ENCODE measurements at places on chromosomes 2 and 18.

DNA sequence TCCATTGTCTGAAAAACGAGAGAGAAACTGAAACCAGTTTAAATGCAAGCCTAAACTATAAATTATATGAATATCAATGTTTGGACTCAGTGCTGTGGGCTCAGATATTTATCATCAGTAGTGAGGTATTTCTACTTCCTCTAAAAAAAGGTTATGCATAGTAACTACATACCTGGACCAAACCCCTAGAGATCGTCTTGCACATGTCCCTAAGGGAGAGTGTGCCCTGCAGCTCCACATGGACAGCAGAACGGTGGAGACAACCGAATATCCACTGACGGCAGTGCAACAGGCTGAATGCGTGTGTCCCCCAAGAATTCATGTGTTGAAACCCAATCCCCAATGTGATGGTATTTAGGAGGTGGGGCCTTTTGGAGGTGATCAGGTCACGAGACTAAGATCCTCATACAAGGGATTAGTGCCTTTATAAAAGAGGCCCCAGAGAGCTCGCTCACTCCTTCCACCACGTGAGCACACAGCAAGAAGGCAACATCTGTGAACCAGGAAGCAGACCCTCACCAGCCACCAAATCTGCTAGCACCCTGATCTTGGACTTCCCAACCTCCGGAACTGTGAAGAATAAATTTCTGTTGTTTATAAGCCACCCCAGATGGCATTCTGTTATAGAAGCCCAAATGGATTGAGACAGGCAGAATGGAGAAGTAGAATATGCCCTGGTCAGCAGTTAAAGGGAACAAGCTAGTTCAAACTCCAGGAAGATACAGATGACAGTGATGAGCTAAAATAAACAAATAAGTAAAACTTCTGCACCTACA is 208.4 kb downstream of the ANAPC1 start:
- no peak for DNase-seq

DNA sequence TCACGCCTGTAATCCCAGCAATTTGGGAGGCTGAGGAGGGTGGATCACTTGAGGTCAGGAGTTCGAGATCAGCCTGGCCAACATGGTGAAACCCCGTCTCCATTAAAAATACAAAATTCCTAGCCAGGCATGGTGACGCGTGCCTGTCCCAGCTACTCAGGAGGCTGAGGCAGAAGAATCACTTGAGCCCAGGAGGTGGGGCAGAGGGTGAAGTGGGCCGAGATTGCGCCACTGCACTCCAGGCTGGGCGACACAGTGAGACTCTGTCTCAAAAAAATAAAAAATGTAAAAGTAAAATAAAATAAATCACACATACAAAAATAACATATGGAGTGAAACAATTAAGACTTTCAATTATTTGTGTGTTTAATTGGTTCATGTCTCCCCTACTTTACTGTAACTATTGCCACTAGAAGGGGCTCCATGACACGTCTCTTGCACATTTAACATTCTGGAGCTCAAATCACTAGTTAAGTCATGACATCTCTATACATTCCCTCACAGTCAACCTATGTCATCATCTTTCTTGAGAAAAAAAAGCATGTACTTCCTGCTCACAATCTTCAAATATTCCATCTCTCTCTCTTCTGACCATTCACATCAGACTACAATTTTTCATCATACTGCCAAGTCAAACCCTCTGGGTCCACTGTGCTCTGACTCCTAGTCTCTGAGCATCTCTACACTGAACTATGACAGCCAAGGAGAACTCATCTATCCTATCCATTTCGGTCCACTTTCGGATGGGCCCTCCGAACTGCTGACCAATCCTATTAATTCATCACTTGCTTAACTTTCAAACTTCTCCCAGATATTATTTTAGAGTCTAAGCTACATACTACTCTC is 6.7 kb downstream of the GFPT1 start:
- no peak for DNase-seq

GRCh38 chr18:44837482-44838180 is 156.9 kb downstream of the SETBP1 start:
- no peak for DNase-seq

DNA sequence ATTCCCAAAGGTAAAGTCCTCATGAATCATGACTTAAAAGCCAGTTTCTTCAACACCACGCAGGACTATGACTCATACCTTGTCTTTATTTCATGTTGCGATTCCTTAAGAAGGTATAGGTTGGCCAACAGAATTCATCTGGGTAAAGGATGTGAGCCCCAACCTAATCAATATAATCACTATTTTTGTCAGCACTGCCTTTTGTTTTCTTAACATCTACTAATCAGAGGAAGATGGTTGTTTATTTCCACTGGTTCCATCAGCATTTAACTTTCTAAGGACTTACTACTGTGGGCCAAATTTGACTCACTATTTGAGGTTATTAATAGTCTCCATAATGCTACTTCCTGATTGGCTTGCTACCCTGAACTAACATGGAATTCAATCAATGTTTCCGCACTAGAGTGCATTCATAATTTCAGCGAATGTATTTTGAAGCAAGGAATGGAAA is 78.6 kb downstream of the SCG2 start:
- DNase-seq, result no peak

GRCh38 chr2:118841450-118841827 is 6.0 kb downstream of the EN1 start:
- DNase-seq, result no peak

DNA sequence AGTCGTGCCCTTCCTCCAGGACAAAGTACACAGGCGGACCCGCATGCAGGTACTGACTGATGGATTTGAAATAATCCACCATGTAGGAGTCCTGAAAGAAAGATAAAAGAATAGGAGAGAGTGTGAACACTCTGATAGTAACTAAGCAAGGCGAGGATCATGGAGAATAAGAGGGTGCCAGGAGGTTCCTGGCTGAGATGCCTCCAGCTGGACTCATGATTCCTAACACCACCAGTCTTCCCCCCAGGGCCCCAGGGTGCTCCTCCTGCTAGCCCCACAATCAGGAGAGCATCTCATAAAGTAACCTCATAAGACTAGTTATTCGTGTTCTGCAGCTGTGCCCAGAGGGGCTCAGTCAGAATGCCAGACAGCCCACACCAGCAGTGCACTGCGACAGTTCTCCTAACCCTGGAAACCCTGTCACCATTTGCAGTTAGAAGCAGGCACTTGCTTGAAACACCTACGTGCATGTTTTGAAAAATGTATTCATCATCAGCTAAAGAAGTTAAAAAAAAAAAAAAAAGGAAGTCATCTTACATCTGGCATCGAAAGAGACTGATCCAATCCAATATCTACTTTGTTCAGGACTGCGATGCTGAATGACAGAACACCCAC is 36.7 kb downstream of the RMC1 start:
- DNase-seq, result no peak

DNA sequence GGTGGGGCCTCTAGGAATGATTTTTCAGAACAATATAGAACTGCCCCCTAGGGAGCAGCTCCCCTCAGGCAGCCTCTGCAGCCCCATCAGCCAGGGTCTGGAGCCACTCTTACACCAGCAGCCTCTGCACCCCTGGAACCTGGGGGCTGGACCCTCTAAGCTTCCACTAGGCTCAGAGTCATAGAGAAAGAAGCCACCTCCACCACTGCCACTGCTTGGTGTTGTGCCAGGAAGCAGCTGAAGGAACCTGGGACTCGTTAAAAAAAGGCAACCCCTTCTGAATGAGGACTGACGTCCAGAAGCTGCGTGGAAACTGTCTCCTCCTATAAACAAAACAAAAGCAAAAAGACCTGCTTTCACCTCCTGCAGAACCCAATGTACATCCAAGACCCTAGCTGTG is 98.1 kb upstream of the HS6ST1 start:
- no peak for DNase-seq

- DNase-seq, result no peak
Observed at GRCh38 chr18:79448621-79449020, 52.9 kb downstream of the NFATC1 start.

- no peak for DNase-seq
Observed at GRCh38 chr18:36481201-36481657, 183.7 kb downstream of the FHOD3 start.

- no peak for DNase-seq
Observed at GRCh38 chr2:40028792-40029488, 249.9 kb upstream of the THUMPD2 start.

GRCh38 chr2:3646446-3646845 is 11.6 kb upstream of the ALLC start:
- DNase-seq, result no peak

DNA sequence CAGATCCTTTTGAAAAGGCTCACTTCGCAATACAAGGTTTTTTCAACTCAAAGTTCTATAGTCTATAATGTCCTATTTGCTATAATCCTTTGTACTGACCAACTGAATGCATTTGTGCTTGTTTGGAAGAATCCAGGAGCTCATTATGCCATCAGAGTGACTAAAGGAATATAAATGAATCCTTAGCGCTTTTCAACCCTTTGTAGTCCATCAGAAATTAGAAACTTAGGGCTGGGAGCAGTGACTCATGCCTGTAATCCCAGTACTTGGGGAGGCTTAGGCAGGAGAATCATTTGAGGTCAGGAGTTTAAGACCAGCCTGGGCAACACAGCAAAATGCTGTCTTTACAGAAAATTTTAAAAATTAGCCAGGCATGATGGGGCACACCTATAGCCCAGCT is 330.2 kb upstream of the CHAC2 start:
- DNase-seq, result no peak

DNA sequence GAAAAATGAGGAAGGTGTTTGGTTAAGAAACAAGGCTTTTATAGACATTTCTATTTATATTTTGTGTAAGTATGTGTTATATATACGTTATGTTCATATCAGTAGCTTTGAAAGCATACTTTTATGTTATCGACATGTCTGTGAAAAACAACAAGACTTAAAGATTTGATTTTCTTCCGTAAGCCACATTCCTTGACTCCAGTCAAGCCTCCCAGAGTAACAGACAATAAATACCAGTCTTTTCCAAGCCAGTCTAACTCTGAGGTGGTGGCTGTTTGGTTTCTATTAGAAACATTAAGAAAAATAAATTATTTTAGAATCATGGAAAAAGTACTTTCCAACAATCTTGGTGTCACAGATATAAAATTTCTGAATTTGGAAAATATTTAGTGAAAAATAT is 16.3 kb upstream of the ITGAV start:
- no peak for DNase-seq

DNA sequence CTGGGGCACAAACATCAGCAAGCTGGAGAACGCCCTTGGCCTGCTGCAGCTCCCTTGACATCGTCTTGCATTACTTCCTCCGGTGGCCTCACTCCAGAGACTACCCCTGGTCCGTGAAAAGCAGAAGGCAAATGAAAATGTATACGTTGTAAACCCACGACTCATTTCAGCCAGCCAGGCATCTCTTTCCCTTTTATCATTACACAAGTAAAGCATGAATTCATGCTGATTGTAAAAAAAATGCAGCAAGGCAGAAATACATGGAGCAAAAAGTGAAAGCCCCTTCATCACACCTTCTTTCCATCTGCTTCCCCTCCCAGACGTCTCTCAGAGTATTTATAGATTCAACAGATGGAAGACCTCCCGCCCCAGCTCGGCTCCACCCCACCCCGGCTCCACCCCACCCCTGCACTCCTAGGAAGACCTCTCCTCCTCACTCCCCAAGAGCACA is 41.6 kb upstream of the RALBP1 start:
- no peak for DNase-seq
